ENCODE measurements at places on chromosomes 2 and 18.

GRCh38 chr2:138708682-138709241 lies 71.4 kb downstream of the NXPH2 start:
- peak; percentile 15 for DNase-seq

DNA sequence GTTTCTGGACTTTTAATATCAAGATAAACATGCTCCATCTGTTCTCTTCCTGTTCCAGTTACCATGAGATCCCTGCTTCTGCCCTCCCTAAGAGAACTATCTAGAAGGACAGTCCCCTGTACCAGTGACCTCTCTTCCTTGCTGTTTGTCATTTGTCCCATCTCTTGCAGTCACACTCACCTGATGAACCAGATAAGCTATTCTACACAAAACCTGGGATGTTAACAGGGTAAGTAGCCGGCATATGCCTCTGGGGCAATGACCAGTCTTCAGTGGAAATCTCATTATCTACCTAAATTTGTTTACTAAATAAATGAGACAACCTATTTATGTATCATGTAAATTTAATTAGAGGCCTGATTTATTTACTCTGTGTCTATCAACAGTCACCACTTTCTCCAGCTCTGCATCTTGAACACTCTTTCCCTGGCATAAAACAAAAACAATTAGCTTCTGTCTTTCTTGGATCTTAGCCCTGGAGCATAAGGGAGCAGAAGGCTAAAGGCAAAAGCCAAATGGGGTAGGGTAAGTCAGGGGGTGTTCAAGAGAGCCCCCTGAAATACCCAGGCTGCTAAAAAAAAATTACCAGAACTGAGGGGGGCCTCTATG lies 337.7 kb downstream of the ALK start:
- DNase-seq: no peak

- no peak for DNase-seq
These were observed 3.6 kb upstream of the LCT start for GRCh38 chr2:135840601-135841000.

GRCh38 chr2:224894356-224894755 lies 147.9 kb downstream of the DOCK10 start:
- DNase-seq: no peak

DNA sequence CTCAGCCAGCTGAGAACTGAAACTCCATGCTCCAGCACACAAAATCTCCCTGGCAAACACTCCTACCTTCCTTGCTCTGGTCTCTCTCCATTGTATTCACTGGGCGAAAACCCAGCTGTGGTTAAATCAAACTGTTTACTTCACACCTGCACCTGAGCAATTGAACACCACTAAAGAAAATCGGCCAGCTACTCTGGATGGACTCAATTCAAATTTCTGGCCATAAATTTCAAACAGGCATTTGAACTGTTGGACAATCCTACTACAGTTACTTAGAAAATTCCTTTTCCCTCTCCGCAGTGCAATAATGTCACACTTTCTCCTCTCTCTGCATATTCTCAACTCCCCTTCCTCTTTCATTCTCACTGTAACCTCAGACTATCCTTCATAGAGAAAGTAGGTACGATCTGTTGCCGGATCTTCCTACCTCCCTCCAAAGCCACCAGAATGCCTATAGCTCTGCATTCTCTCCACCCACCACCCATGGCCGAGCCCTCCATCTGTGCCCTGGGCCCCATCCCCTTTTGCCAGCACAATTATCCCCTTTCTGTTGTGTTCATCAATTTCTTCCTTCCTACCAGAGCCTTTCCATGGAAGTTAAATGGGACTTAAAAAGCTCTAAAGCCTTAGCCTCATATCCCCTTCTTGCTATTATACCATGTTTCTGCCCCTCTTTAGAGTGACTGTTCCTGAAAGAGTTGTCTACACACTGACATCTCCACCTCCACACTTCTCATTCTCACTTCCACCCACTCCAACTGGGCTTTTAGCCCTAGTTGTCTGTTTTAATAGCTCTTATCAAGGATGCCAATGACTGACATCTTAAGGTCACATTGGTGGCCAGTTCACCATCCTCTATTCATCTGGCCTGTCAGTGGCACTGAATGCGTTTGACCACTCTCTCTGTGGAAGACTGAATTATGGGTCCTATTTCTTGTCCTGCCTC lies 127.5 kb upstream of the SLC1A4 start:
- no peak for DNase-seq

- DNase-seq: no peak
These were observed 110.2 kb upstream of the NOSTRIN start for GRCh38 chr2:168692132-168692744.

DNA sequence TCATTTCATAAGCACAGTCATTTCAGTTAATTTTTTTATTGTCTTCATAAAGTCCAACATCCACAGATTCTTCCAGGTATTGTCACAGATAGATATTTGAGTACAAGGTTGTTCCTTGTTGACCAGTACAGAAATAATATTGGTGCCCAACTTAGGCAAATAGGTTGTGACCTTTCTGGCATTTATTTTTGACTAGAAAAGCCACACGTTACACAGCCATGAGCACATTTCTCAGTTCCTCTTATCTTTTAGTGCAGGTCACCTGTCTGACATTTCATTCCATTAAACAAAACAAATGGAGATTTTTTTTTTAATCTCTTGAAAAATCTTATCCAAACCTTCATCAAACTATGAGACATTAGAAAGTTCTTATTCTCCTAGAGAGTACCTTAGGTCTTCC lies 428.8 kb downstream of the ZNF521 start:
- no peak for DNase-seq

All from anterior cingulate cortex (tissue), 58 donors.